ENCODE measurements at places on chromosomes 1 and 21.

DNA sequence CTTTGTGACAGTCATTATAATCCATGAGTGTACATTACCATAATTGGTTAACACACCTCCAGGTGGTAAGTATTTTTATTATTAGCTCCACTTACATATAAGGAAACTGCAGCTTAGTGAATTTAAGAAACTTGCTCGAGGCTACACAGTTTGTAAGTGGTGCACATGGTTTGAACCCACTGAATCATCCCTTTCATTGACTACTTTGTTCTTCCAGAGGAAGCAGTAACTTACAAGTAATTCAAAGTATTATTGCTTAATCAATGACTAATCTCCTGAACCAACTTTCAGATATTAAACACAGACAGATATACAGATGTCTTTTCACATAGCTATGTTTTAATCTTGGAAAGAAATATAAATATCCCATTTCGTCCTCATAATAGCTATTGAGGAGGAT lies 18.7 kb upstream of the CLDN8 start:
- DNase-seq, result no peak

DNA sequence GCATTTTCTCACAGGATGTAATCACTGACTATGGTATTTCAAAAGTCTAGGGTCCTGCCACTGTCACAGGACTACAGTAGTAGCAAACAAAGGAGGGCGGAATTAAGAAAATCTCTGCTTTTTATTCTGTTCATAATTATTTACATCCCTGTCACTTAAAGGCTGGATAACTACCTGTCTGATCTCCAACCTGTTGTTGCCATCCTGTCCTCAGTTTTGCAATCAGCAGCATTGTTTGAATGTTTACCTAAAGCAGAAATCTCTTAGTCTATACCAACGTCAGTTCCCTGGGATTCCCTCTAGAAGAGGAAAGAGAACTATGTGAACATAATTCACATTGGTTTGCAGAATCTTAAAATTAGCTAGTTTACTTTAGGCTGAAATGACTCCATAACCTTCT lies 218.5 kb downstream of the PBX1 start:
- DNase-seq, result no peak

DNA sequence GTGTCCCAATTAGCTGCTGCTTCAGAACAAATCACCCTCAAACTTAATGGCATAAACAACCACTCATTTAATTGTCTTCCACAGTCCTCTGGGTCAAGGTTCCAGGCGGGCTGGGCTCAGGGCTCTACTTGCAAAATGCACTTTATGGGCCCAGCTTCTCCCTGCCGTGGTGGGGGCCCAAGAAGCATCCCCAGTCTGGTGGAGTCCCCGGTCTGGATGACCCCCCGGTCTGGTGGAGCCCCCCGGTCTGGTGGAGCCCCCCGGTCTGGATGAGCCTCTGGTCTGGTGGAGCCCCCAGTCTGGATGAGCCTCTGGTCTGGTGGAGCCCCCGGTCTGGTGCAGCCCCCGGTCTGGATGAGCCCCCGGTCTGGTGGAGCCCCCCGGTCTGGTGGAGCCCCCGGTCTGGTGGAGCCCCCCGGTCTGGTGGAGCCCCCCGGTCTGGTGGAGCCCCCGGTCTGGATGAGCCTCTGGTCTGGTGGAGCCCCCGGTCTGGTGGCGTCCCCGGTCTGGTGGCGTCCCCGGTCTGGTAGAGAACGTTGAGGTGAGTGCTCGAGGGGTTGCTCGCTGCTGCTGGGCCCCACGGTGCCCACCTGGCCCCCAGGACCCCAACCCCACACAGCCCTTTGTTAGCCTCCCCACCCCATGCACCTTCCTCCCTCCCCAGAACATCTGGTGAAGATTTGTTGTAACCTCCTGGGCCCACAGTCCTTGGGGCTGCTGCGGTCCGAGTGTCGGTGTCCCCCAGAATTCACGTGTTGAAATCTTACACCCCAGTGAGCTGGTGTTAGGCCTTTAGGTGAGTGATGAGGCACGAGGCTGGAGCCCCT lies 33.8 kb downstream of the POFUT2 start:
- DNase-seq, result no peak

DNA sequence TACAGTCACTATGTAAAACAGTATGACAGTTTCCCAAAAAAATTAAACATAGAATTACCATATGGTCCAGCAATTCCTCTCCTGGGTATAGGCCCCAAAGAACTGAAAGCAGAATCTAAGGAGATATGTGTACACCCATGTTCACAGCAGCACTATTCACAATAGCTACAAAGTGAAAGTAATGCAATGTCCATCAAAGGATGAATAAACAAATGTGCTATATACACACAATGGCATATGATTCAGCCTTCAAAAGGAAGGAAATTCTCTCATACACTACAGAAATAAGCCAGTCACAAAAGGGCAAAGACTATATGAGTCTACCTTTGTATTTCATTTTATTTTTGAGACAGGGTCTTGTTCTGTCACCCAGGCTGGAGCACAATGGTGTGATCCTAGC lies 120.4 kb downstream of the TOMM20 start:
- no peak for DNase-seq

GRCh38 chr1:36706416-36706815 lies 223.7 kb upstream of the CSF3R start:
- DNase-seq, result no peak

DNA sequence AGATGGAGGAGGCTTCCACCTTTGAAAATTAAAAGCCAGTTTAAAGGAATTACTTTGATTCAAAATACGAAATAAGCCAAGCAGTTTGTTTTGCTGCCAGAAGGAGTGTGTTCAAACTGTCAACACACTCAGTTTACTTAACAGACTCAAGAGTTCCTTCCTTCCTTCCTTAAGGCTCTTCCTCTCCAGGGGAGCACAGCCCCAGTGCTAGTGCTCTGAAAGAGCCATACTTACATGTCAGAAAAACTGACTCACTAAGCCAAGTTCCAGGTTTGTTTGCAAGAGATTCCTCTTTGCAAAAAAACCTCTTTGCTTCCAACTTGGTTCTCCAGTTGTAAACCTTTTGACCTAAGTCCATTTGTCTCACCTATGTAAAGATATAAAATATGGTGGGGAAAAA lies 14.3 kb downstream of the SETD4 start:
- no peak for DNase-seq

DNA sequence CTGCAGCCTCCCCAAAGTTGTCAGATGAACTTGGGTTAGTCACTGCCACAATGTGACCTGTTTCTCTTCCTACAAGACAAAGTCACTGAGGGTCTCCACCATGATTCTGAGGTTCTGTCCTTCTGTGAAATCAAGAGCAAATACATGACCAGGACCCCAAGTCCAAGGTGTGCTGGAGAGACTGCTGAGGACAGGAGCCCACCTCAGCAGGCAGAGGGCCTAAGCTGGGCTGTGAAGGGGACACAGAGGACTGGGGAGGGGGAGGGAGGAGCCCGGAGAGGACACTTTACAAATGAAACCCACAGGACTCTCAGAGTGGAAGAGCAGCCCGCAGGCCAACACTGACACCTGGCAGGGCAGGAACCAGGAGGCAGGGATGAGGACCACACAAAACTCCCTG lies 3.3 kb downstream of the PGLYRP3 start:
- no peak for DNase-seq

GRCh38 chr1:239817276-239817675 lies 274.4 kb upstream of the FMN2 start:
- DNase-seq, result no peak

DNA sequence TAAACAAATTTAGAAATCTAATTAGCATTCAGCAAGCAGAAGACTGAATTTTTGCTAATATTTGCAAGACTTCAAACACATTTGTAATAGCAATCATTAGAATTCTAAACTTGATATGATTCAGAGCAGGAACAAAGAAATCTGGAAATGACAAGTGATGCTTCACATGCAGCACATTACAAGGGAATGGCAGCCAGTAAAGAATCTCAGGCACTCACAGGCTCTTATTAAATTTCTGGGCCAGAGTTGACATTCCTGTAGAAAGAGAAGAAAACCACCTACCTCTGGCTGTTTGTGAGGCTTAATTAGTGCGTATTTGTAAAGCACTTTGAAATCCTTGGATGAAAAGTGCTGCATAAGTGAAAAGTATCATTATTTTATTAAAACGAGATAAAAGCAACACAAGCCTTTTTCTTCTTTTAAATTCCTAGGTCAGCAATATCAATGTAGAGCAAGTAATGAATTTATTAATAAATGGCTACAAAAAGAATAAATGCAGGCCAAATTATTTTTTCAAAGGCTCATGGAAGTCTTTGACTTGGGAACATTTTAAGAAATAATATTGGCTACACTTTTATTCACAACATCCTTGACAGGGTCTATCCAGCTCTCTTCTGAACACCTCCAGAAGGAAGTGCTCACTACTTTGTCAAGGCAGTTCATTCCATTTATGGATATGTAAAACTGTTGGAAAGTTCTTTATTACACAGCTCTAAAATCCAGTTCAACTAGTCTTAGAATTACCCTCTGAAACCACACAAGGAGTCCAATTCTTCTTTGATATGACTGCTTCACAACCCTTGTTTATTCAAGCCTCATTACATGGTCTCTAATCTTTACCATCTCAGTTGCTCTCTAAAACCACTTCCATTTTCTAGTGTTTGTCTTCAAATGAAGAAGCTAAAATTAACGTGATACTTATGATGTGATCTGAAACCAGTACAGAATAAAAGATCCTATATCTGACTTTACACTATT lies 32.1 kb upstream of the SCYL3 start:
- DNase-seq, result no peak

DNA sequence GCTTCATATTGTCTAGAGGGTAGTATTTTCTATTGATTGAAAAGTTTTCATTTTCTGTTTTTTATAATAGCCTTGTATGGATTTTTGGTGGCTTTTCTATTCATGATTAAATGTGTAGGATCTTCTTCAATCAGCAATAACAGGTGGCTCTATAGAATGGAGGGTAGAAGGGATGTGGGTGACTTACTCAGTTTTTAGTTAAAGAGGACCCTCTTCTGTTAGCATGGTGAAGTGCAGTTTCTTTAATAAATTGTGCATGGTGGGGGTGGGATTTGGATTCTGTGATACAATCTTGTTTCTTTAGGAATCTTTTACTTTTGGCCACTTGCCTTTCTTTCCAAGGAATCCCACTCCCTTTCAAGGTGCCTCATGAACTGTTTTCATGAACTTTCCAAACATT lies 64.7 kb downstream of the SLC35A3 start:
- no peak for DNase-seq

DNA sequence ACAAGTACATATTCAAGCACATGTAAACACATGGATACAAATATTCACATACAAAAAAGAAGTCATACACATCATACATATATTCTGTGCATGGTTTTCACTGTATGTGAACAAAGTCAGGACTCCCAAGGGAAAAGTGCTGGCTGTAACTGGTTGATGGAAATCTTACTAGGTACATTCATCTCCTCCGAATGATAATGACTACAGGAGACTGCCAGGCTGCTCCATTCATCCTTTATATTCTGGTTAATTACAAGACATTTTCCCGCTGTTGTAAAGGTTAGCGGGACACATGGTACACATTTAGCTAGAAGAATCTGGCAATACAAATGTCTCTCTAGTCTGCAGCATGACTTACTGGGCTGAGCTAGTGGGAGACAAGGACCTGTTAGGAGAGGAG lies 26.2 kb upstream of the HMGB4 start:
- DNase-seq, result no peak

DNA sequence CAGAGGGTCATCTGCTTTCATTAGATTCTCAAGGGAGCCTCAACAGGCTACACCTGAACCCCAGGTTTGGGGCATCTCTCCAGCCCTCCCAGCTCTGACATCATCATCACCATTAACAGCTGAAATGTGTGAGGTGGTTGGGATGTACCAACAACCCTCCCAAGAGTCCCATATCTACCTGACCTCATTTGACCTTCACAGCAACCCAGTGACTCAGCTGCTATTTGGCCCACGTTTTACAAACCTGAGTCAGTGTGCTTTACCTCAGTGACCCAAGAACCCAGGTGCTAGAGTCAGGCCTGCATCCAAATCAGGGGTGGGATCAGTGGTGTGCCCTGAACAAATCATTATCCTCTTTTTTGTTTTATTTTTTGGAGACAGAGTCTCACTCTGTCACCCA lies 53.3 kb upstream of the TINAGL1 start:
- DNase-seq, result no peak

DNA sequence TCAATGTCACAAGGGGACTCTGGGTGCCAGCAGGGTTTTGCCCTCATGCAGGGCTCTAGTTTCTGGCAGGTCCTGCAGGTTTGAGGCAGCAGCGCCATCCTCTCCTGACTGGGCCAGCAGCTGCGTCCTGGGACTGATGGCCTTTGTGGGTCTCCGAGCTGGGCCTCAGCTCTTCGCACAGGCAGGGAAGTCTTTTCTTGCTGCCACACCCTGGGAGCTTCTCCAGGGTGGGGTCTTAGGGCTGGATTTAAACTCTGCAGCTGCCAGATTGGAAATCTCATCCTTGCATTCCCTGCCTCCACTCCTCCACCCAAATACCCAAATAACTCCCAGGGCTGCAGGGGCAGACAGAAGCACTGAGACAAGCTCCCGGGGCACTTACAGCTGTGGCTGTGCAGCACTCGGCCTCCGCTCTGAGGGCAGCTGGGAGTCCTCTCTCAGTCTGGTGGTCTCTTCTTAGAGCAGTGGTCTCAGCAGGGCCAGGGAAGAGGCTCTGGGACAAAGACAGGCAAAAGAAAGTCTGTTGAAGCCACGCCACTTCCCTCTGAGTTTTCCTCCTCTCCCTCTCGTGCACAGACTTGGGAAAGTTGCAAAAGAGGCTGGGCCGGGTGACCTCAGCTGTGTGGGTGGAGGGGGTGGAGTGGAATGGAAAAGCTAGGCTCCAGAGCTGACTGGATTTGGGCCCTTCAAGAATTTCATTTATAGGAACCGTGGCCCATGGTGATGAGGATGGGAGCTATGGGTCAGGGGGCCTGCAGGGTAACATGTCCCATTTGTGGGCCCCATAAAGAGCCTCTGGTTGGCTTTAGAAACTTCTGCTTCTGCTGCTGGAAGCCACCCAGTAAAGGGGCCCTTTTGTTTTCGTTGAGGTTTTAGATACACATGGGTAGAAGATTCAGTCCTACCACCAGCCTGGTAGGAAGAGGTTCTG lies at the start of gene RAB7B:
TSS of gene RAB7B (minus strand) at position 525 of the 931 bp plus-strand sequence. CDS start 9,260 bp downstream, outside the sequence.
- DNase-seq, result no peak

DNA sequence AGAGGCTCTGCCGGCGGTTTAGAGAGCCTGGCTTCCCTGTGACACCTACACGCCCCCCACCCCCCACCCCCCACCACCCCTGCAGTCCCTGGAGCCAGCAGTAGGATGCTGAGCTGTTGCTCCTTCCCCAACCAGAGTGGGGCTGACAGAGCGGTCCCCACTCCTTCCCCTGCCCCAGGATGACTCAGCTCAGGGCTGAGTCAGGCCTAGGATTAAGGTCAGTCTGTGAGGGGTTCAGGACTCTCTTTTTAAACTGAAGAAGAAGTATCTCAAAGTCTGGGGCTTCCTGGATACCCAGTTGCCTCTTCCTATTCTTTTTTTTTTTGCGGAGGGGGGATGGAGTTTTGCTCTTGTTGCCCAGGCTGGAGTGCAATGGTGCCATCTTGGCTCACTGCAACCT lies 19.1 kb downstream of the DMBX1 start:
- DNase-seq, result no peak

All from stimulated activated CD8-positive, alpha-beta memory T cell treated with anti-CD3 and anti-CD28 coated beads, Interleukin-7, amount 100 ng/mL, for 1 hour (primary cell).